ENCODE measurements at places on chromosomes 16 and 17. TPM values are rescaled to one million over a fixed set of nuclear protein-coding genes. Genes with fewer than 3 reads are reported as not detected.

The NKD1 gene
- 0.32 TPM for total RNA-seq

DNA sequence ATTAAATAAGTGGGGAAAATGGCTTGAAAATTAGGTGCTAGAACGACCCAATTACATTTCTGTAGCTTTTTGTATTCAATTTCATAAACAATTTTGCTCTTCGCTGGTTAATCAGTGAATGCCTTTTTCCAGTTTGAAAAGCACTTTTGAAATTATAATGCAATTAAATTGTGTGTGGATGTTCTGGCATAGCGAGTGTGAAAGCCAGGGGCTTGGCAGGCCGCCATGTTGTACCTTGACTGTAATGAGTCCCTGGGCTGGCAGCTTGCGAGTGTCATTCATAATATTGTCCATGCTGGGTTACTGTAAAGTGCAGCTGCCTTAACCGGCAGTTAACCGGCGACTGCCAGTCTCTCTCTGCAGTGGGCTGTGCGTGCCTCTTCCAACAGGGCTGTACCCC is 177.8 kb downstream of the CCDC182 start:
- H3K36me3 ChIP-seq = no peaks in the 10 kb centered on the region
- H3K4me3 ChIP-seq = no peak overlapping the region
- no peak overlapping the region for H3K27ac ChIP-seq
- no peaks in the 10 kb centered on the region for H3K27me3 ChIP-seq
- no peak for DNase-seq

The DHRS7C gene
- 73.3 TPM for total RNA-seq

GRCh38 chr17:80891397-80892018 is 100.1 kb upstream of the CHMP6 start:
- peaks cover 52% of the 10 kb centered on the region for H3K36me3 ChIP-seq
- no peak overlapping the region for H3K4me3 ChIP-seq
- H3K4me1 ChIP-seq = no peaks in the 10 kb centered on the region

- no peaks in the 10 kb centered on the region for H3K27me3 ChIP-seq
- DNase-seq = no peak
- H3K4me1 ChIP-seq = no peaks in the 10 kb centered on the region
- H3K4me3 ChIP-seq = no peak overlapping the region
- H3K27ac ChIP-seq = no peak overlapping the region
- H3K36me3 ChIP-seq = no peaks in the 10 kb centered on the region
Measured at GRCh38 chr16:17211797-17212196, 259.0 kb downstream of the XYLT1 start.

- no peaks in the 10 kb centered on the region for H3K36me3 ChIP-seq
- peak overlapping the region; percentile 25 for H3K27ac ChIP-seq
- no peak for DNase-seq
- H3K27me3 ChIP-seq = no peaks in the 10 kb centered on the region
Measured at GRCh38 chr16:82995924-82996441, 369.2 kb downstream of the CDH13 start.

DNA sequence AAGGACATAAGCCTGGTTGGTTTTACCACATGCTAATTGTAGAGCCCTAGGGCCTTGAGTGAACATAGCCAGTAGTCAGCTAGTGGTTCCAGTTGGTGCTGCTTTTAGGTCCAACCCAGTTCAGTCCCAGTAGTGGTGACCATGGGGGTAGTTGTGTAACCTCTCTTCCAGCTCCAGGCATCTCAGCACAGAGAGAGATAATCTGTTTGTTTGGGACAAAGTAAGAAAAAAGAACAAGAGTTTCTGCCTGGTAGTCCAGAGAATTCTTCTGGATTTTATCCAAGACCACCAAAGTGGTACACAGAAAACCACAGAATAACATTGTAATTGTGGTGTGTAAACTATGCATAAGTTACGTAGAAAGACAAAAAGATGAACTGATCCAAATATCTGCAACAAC is 5.2 kb upstream of the CCL13 start:
- no peaks in the 10 kb centered on the region for H3K4me1 ChIP-seq
- H3K27me3 ChIP-seq = no peaks in the 10 kb centered on the region
- no peak overlapping the region for H3K27ac ChIP-seq
- no peak overlapping the region for H3K4me3 ChIP-seq

The ENDOV gene
- 23.7 TPM for total RNA-seq

The SIAH1 gene
- total RNA-seq = 26.0 TPM

GRCh38 chr17:71488851-71489250 is 632.0 kb upstream of the SOX9 start:
- no peaks in the 10 kb centered on the region for H3K36me3 ChIP-seq
- H3K4me3 ChIP-seq = no peak overlapping the region
- H3K27me3 ChIP-seq = no peaks in the 10 kb centered on the region
- H3K27ac ChIP-seq = no peak overlapping the region
- no peaks in the 10 kb centered on the region for H3K4me1 ChIP-seq
- no peak for DNase-seq

GRCh38 chr16:80564394-80564793 is 23.6 kb downstream of the DYNLRB2 start:
- H3K4me1 ChIP-seq = no peaks in the 10 kb centered on the region
- H3K36me3 ChIP-seq = no peaks in the 10 kb centered on the region
- peaks cover 3% of the 10 kb centered on the region for H3K27me3 ChIP-seq
- H3K4me3 ChIP-seq = no peak overlapping the region

- H3K27ac ChIP-seq = peak overlapping the region; percentile 79
- no peaks in the 10 kb centered on the region for H3K27me3 ChIP-seq
- H3K4me1 ChIP-seq = peaks cover 11% of the 10 kb centered on the region
- peak overlapping the region; percentile 36 for H3K4me3 ChIP-seq
- H3K36me3 ChIP-seq = no peaks in the 10 kb centered on the region
- DNase-seq = no peak
Measured at GRCh38 chr16:1531638-1531910, 1.9 kb upstream of the TMEM204 start.

- peak within 1 kb of the TSS; percentile 91 for H3K4me3 ChIP-seq
- DNase-seq = peak; percentile 91
- H3K27ac ChIP-seq = peak within 1 kb of the TSS; percentile 94
Measured at GRCh38 chr16:77807-78443, at the start of gene MPG. Gene MPG, plus strand, starts transcription at chr16:78225. Its CDS starts 85 bp downstream, at chr16:78310.

DNA sequence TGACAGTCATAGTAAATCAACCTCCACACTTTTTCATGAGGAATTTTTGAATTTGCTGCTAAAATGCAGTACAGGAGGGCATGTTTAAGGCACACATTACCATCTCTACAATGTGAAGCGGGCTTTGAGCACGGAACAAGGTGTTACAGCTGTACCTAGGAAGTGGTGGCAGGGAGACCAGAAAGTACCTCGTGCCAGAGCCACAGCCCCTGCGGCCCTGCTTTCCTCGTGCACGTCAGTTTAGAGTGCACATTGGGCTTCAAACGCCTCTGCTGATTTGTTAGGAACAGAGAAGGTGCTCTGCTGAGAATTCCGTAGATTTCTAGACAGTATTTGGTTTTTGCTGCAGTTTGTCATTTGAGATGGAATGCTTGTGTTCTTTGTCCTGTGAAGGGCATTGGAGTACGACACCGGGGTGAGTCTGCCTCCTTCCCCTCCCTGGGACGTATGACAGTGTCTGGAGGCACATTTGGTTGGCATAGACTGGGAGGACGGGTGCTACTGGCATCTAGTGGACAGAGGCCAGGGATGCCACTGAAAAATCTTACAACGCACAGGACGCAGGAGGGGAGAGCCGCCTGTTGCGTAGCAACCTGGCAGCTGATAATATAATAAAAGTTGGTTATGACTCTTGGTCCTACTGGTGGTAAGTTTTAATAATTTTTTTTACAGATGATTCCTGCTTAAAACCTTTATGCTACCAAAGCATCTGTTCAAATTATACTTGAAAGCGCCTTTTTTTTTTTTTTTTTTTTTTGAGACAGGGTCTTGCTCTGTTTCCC is 9.1 kb downstream of the FOXK2 start:
- H3K36me3 ChIP-seq = no peaks in the 10 kb centered on the region
- H3K27ac ChIP-seq = peak overlapping the region; percentile 77
- peaks cover 80% of the 10 kb centered on the region for H3K4me1 ChIP-seq
- H3K27me3 ChIP-seq = no peaks in the 10 kb centered on the region

The CMTM2 gene
- total RNA-seq = not detected

The SDK2 gene
- 2.8 TPM for total RNA-seq

The MT1M gene
- total RNA-seq = 2.8 TPM

- no peak overlapping the region for H3K27ac ChIP-seq
- no peaks in the 10 kb centered on the region for H3K36me3 ChIP-seq
- no peaks in the 10 kb centered on the region for H3K4me1 ChIP-seq
Measured at GRCh38 chr16:86062271-86062965, 163.5 kb downstream of the IRF8 start.

DNA sequence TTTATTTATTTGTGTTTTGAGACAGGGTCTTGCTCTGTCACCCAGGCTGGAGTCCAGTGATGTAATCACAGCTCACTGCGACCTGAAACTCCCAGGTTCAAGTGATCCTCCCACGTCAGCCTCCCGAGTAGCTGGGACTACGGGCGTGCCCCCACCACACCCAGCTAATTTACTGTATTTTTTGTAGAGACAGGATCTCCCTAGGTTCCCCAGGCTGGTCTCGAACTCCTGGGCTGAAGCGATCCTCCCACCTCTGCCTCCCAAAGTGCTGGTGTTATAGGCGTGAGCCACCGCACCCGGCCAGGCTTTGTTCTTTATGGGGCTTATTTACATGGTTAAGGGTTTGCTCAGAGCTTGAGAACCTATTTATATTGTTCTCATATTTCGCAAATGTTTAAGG is 5.8 kb upstream of the MEIOB start:
- no peak overlapping the region for H3K4me3 ChIP-seq
- no peaks in the 10 kb centered on the region for H3K4me1 ChIP-seq
- peaks cover 8% of the 10 kb centered on the region for H3K27me3 ChIP-seq
- DNase-seq = no peak
- H3K36me3 ChIP-seq = no peaks in the 10 kb centered on the region
- no peak overlapping the region for H3K27ac ChIP-seq

DNA sequence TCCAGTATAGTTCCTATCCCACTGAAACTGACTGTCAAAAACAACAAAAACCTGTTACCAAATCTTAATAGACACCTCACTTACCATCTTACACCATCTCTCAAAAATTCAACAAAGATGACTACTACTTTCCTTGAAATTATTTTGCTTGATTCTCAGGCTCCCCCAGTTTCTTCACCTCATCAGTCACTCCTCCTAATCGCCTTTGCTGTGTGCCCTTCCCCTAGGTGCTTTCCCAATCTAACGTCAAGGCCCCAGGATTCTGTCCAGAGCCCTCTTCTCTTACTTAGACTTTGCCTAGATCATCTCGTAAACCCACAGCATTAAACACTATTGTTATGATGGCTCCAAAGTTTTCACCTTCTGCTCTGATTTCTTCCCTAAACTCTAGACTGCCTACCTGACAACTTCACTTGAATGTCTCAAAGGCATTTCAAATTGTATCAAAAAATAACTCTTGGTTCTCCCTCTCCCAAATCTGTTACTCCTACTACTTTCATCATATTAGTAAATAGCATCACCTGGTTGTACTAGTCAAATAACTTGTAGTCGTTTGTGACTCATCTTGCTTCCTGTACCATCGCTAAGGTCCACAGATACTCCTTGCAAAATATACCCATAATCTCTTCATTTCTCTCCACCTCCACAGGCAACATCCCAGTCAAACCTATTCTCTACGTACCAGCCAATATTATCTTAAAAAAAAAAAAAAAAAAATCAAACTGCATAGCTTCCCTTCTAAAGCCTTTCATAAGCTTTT is 18.0 kb downstream of the C16orf87 start:
- DNase-seq = no peak
- H3K27me3 ChIP-seq = no peaks in the 10 kb centered on the region
- no peaks in the 10 kb centered on the region for H3K36me3 ChIP-seq

The GRIN2A gene
- 0.34 TPM for total RNA-seq

The LITAFD gene
- total RNA-seq = not detected

DNA sequence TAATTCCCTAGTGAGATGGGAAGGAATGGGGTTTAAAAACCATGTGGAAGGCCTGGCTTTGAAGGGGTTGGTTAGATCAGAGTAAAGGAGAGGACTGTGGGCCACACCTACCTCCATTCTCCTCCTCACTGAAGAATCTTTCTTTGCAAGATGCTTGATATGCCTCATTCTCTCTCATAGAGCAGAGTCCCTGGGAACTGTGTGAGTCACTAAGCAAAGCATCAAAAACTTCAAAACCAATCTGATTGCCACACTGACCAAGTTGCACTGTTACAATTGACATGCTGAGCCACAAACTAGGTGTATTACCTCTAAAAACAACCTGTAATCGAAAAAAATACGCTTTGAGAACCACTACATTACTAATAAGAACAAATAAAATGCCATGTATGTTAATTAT is 2.0 kb downstream of the TUBD1 start:
- no peak for DNase-seq
- H3K27ac ChIP-seq = no peak overlapping the region
- H3K4me1 ChIP-seq = peaks cover 21% of the 10 kb centered on the region
- H3K4me3 ChIP-seq = no peak overlapping the region
- no peaks in the 10 kb centered on the region for H3K36me3 ChIP-seq

GRCh38 chr16:3009568-3010390 is 2.9 kb upstream of the CLDN9 start:
- H3K36me3 ChIP-seq = no peaks in the 10 kb centered on the region
- no peak overlapping the region for H3K27ac ChIP-seq
- no peak for DNase-seq
- peaks cover 17% of the 10 kb centered on the region for H3K27me3 ChIP-seq
- no peak overlapping the region for H3K4me3 ChIP-seq

GRCh38 chr16:28865722-28866453 is 2.2 kb downstream of the SH2B1 start:
- H3K36me3 ChIP-seq = no peaks in the 10 kb centered on the region
- no peak overlapping the region for H3K4me3 ChIP-seq
- no peaks in the 10 kb centered on the region for H3K27me3 ChIP-seq
- H3K4me1 ChIP-seq = peaks cover 10% of the 10 kb centered on the region

The CHP2 gene
- total RNA-seq = not detected

The SLC9A5 gene
- 1.7 TPM for total RNA-seq

The EPOP gene
- 0.50 TPM for total RNA-seq
